ENCODE measurements at places on chromosomes 1 and 21.

- no peak for DNase-seq
Observed at GRCh38 chr1:75341537-75341936, 207.3 kb downstream of the LHX8 start.

- DNase-seq = peak; percentile 19
Observed at GRCh38 chr1:85047472-85048295, 616 bp downstream of the MCOLN3 start.

DNA sequence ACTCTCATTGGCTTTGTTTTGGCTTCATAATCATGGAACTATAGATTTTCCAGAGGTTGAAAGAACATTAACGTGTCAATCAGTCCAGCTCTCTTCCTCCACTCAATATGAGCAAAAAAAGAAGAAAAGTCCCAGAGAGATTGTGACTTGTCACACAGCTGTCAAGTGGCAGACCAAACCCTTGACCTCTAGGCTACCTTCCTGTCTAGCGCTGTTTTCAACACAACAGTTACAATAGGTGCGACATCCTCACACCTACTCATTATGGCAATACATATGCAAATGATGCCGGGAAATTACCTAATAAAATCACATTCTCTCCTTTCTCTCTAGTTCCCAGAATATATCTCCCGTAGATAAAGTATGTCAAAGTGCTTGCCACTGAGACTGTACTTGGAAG, 1.1 kb downstream of the WARS2 start:
- DNase-seq = no peak

GRCh38 chr1:227305894-227306626, 12.2 kb downstream of the CDC42BPA start:
- DNase-seq = no peak

DNA sequence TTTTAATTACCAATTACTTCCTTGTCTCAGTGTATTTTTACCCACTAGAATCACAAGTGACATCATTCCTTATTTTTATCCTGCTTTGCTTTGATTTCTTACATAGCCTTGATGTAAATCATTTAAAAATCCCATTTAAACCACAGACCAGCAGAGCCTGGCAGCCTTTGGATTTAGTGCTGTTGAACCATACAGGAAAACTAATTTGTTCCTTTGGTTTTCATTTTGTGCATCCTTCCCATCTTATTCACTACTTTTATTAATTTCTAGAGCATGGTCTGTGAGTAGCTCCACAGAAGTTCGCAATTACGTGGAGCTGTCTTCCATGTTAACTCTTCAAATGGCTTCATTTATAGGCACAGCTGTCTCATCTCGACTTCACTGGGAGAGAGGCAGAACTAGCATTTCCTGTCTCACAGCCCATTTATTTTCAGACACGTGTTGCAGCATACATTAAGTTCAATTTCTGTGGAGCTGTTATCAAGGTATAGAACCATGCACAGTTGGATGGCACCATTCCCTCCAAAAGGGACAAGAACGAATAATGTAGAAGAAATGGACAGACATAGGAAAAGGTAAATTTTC, 235.3 kb downstream of the MRPL39 start:
- no peak for DNase-seq

- no peak for DNase-seq
Observed at GRCh38 chr1:201363467-201363866, 14.0 kb downstream of the TNNT2 start.

- peak; percentile 78 for DNase-seq
Observed at GRCh38 chr21:17612565-17613241, at the start of gene BTG3. Gene BTG3 (minus strand): TSS chr21:17612901. CDS start chr21:17609144, 3,757 bp downstream.

GRCh38 chr1:3796215-3797061, at the start of gene LRRC47:
Gene LRRC47 (minus strand): TSS chr1:3796498. CDS start chr1:3796476, 22 bp downstream.
- peak; percentile 94 for DNase-seq

DNA sequence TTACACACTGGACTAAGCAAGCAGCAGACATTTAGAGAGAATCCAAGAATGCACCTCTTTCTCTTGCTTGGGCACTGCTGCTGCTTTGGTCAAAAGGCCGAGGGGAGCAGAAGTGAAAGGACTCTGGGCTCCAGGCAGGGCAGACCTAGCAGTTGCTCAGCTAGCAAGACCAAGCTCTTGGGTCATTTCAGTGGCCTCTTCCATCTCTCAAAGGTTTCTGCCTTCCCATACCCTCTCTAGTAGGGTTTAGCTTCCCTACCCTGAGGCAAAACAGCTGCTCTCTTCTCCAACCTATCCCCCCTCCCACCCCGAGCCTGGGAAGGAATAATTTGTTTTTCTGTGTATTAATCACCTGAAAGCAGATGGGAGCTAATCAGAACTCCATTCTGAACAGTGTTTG, 25.8 kb downstream of the TFAP2E start:
- DNase-seq = no peak

DNA sequence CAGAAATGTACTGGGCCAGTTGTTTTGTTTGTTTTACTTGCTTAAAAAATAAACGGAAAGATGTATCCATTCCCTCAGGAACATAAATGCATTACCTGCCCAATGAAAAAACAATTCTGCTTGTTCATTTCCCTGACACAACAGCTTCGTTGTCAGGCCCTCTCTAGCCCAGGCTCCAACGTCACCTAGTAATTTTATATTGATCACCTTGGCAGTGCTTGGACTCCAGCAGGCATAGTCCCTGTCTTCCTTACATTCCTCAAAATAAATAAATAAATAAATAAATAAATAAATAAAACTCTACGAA, 1.2 kb downstream of the CEP170 start:
- DNase-seq = no peak

DNA sequence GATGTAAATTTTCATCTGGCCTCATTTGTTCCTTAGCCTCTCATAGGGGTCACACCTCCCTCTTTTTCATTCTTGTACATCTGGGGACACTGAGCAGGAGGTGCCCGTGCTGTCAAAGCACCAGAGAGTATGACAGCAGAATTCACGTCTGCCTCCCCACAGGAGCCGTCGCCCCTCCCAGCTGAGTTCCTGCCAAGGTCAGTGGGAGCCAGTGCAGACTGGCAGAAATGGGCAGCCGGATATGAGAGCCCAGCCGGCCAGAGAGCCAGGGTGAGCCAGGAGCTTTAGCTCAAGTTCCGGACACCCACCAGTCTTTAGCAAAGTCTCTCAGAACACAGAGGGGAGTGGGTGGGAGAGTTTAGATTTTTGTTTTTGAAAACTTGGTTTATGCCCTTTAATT, 21.9 kb downstream of the GPR137B start:
- no peak for DNase-seq

DNA sequence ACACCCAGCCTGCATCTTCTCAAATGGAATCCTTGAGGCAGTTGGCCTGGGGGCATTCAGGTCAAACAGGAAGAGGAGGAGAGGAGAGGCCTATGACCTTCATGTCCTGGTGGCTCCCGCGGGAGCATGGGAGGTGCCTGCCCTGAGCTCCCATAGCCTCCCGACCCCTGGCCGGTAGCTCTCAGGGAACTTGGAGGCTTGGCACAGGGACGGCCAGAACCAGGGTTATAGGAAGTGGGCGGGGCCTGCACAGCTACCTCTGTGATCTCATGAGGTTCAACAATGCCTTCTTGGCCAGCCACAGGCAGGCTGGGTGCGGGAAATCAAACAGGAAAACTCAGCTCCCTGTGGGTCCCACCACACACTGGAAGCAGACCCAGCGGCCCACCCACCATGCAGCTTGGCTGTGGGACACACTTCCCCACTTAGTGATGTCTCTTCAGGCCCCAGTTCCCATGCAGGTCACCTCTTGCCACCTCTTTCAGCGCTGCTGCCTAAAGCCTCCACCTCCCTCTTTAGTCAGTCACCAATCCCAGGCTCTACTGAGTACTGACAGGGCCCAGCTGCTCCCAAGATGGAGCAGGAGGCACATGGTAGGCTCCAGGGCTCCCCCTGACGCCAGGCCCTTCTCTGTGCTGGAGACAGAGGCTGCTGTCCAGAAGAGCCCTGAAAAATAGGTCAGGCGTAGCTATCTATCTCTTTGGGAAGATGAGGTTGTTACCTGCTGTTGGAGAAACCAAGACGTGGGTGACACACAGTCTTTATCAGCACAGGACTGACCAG, at the start of gene SLFNL1:
SLFNL1 (minus strand) TSS at position 200 of the 783 bp plus-strand sequence. CDS start 1,065 bp downstream, outside the sequence.
- DNase-seq = no peak

- DNase-seq = no peak
Observed at GRCh38 chr21:33661146-33661545, 18.8 kb downstream of the ITSN1 start.

- no peak for DNase-seq
Observed at GRCh38 chr1:226826479-226827261, 43.7 kb upstream of the PSEN2 start.

DNA sequence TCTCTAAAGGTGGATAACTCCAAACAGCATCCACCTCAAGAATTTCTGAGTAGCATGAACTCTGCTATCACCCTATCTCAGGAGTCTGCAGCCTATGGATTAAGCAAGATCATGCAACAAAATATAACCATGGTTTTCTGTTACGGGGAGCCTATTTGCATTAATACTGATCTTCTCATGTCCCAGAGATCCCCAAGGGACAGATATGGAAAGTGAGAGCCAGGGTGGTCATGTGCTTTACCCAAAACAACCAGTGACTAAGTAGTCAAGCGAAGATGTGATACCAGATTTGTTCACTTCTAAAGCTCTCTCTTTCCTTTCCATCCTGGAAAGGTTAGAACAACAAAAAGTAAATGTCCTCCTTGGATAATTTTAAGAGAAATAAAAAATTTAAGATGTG, 125.1 kb downstream of the PRRX1 start:
- no peak for DNase-seq

GRCh38 chr1:225470211-225471108, 42.6 kb upstream of the LBR start:
- DNase-seq = no peak

- peak; percentile 61 for DNase-seq
Observed at GRCh38 chr1:171188388-171189266, 3.5 kb downstream of the FMO2 start.
